ENCODE measurements at places on chromosomes 2 and 18.

GRCh38 chr2:223093436-223094241 lies 41.6 kb downstream of the KCNE4 start:
- DNase-seq = no peak

- DNase-seq = no peak
These were observed 124.7 kb downstream of the HDAC4 start for GRCh38 chr2:239275847-239276831.

DNA sequence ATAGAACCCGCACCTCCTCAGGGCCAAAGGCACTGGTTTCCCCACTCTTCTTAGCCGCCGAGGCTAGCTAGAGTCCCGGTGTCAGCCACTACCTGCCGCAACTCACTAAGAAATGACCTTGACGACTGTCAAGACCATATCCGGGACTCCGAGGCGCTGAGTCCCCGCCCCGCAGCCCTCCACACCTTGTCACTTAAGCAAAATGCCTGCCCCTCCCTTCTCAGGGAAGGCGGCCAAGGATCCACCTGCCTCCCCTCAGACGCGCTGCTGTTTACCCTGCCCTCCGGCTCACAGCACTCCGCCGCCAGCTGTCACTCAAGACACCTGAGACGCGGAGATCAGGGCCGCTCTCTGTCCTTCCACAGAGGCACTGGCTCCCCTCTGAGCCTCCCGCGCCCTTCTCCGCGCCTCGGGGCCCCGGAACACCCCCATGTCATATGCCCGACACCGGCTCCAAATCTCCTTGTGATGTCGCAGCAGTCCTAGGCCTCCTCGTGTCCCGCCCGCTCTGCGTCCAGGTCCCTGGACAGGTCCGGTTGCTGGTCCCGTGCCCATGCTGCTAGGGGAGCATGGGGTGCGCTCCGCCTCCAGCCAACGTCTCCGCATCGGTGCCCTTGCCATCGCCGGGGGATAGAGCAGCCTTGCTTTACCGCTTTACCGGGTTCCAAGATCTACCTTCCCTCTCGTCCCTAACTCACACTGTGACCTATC lies 32.5 kb upstream of the REG3G start:
- DNase-seq = no peak

DNA sequence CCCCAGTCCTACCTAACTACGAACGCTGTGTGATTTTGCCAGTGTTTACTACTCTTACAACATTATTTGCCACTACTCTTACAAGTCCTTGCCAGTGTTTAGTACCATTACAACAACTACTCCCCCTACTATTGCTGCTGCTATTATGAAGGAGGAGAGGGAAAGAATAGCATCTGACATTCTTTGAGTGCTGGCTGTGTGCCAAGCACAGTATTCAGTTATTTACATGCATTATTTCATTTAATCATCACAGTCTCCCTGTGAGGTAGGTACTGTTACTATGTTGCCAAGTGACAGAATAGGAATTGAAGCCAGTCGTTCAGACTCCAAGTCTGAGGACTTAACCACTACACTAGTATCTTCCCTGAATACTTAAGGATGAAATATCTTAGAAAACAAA lies 185.9 kb upstream of the FOSL2 start:
- no peak for DNase-seq

GRCh38 chr2:946073-946948 lies 4.3 kb upstream of the SNTG2 start:
- DNase-seq = no peak

- no peak for DNase-seq
These were observed 433.7 kb upstream of the RAB12 start for GRCh38 chr18:8175501-8176061.

All from CD4-positive, alpha-beta T cell (primary cell).